ENCODE measurements at places on chromosomes 7 and 10.

DNA sequence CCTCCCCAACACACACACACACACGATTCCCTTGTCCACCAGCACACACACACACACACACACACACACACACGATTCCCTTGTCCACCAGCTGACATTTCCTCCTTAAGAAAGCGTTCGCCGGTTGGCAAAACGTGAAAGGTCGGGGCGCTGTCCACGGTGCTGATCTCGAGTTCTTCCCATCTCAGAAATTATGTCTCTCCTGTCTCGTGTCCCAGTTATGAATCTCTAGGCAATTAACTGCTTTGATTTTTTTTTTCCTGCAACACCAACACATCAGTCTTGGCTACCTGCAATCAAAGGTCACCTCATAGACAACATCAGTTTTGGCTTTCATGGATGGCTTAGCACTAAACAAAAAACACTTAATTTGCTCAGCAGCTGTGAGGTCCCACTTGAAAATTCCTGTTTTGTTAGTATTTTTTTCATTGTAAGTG lies 1.9 kb downstream of the INA start:
- peak; percentile 23 for DNase-seq

DNA sequence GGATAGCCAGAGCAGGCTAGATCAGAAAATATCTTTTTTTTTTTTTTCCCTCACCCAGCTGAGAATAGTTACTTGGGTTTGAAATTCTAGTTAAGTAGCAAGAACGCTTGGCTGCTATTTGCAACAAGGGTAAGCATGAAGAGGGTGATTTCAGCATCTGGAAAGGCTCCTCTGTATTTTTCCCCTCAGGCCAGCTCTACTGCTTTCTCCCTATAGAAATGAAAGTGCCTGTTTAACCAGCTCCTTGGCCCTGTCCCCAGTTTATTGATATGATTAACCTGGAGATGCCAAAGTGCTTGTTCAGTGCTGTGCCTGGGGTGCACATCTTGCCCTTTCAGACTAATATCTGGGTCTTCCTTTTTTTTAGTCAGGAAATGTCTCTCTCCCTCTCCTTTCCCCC lies 37.1 kb downstream of the AP3M1 start:
- no peak for DNase-seq

- DNase-seq, result no peak
Observed at GRCh38 chr10:33781606-33782395, 447.3 kb upstream of the NRP1 start.

DNA sequence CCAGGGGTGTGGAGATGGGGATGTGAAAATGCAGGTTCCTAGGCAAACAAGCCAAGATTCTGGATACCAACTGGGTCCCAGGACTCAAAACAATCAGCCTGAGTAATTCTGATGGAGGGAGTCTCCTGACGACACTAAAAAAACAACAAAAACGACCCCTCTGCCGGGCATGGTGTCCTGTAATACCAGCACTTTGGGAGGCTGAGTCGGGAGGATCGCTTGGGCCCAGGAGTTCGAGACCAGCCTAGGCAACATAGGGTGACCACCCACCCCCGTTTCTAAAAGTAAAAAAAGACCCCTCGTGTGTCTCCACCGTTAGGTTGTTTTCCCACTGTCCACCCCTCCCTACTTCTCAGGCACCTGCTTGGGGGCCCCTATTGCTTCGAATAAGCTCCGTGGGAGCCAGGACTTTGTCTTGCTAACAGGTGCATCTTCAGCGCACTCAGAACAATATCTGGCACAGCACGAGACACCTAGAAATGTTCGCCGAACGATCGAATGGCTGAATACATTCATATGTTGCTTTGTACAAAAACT lies 743 bp upstream of the NRF1 start:
- no peak for DNase-seq

Data from CD4-positive, alpha-beta memory T cell (primary cell).